ENCODE measurements at places on chromosomes 11 and 22.

DNA sequence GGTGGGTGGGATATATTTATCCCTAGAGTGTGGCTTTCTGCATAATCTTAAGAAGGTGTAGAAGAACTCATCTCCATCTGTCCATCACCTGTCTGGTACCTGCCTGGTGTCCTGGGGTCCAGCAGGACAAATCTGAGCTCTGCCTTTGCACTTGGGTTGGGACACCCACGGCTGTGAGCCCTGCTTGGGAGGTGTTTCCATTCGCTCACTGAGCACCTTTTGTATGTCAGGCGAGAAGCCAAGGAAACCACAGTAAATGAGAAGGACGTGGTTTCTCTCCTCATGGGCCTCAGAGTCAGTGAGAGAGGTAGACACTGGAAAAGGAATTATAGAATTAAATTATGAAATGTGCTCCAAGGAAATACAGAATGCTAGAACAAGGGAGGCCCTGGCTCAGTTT is 555.9 kb downstream of the MIAT start:
- no peak for DNase-seq

GRCh38 chr11:59206635-59207034 is 6.1 kb downstream of the MPEG1 start:
- no peak for DNase-seq

- no peak for DNase-seq
Measured at GRCh38 chr22:39656495-39657490, 86.2 kb downstream of the CACNA1I start.

GRCh38 chr11:76246271-76246933 is 40.1 kb upstream of the WNT11 start:
- DNase-seq, result no peak

GRCh38 chr11:114200351-114201133 is 95.7 kb upstream of the NNMT start:
- DNase-seq, result no peak

DNA sequence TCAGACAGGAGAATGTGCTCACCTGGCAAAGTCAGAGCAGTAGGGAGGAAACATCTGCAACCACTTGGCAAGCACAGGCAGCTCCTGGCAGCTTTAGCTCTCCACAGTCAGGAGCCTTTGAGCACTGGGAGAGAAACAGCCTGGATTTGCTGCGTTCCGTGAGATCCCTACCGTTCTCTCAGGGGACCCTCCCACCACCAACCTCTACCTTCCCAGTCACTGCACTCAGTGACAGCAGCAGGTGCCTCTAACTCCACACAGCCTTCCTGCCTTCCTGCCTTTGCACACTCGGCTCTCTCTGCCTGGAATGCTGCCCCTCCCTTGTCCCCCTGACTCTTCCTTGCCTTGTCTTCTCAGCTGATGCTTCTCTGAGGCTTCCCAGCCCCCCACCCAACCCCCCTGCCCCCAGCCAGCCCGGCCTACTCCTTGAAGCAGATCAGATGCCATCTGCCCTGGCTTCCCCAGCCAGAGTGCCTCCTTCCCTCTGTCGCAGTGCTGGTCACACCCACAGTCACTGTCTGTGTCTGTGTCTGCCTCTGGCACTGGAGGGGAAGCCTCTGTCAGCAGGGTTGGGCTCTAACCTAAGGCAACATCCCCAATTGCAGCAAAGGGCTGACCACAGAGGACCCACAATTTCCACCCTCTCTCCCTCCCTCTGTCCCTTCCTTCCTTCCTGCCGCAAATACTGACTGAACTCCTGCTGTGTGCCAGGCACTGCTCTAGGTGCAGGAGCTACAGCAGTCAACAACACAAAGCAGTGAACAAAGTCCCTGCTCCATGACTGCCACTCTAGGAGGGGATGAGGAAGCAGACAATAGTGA is 14.9 kb upstream of the TSKU start:
- DNase-seq, result no peak

- no peak for DNase-seq
Measured at GRCh38 chr11:126695293-126695692, 305.3 kb downstream of the KIRREL3 start.

DNA sequence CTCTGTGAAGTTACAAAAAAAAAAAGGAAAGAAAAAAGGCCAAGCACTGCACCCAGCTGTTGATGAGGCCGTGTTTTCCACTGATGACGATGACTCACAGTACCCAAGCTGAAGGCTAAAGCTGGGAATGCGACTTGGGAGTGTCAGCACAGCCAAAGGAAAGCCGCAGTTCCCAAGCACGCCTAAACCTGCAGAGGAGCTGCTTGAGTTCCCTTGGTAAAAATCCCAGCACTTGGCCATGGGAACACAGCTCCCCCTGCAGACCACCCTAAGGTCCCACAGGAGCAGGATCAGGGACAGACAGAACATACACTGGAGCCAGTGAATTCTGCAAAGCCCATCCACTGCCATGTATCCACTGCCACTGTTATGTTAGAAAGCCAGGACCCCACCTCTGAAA is 39.9 kb downstream of the SERGEF start:
- peak; percentile 51 for DNase-seq

GRCh38 chr22:24427500-24428164 is at the start of gene ADORA2A:
Gene ADORA2A, plus strand, starts transcription at chr22:24427599. Its CDS starts 5,806 bp downstream, at chr22:24433405.
- DNase-seq, result no peak

DNA sequence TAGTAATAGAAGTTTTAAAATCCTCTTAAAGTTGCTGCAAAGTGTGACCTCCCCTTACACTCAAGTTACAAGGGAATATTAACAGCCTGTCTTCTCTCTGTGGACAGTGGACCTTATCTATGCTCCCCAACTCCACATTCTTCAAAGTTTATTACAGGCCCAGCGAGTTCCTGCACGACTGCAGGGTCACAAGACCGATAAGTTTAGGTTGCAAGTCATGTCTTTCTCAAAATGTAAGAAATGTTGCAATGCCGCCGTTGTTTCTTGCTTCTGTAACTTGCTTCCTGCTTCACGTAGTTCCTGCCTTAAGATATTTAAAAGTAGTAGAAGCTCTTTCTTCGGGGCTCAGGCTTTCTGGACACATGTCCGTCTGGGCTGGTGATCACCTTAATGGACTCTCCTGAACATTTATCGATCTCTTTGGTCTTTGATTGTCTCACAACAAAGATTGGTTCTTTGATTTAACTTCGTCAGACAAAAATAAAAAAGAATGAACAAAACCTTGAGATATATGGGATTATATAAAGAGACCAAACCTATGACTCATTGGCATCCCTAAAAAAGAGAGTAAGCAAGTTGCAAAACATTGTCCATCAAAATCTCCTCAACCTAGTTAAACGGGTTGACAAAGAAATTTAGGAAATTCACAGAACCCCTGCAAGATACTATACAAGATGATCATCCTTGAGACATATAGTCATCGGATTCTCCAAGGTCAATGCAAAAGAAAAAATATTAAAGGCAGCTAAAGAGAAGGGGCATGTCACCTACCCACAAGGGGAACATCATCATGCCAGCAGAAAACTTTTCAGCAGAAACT is 45.4 kb upstream of the GLYAT start:
- no peak for DNase-seq

- DNase-seq, result no peak
Measured at GRCh38 chr11:41497974-41498373, 38.5 kb upstream of the LRRC4C start.

DNA sequence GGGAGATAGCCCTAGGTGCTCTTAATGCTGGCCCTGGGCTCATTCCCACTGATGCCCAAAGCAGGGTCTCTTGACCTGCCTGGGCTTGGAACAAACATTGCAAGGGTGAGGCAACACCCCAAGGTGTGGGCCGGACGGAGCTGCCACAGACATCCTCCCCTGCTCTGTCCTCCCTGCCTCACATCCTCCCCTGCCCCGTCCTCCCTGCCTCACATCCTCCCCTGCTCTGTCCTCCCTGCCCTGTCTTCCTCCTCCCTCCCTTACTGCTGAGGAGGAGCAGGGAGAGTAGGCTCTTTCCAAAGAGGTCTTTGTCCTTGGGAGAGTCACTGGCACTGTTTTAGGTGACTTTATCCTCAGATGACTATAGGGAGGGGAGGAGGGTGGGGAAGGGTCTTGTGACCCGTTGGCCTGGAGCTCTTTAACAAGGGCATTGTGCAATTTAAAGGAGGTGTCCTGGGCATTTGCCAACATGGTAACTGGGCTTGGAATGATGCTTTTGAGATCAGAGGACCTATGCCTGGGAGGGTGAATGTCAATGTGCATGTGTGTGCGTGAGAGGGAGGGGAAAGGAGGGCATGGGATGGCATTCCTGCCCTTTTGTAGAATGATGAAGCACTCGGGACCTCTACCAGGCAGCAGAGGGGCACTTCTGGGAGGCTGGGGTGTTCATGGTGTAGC is 700 bp downstream of the FAM180B start:
- no peak for DNase-seq

DNA sequence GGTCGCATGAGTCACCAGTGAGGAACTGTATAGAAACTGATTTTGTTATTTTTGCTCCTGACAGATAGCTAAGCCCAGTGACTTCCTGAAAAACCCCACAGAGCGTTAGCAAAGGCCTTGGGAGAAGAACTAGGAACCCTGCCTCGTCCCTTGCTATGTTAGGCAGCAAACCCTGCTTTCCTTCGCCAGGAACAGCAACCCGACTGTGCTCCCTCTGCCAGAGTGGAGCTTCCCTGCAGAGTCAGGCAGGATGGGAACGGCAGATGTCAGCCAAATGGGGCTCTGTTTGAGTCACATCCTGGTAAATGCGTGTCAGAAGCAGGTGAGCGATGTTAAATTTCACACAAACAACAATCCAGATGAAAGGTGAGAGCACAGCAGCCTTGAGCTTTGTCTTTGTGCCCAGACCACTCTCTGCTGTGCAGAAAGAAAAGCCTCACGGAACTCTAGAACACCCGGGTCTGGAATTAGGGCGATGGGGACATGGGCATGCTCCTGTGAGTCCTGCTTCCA is 186.6 kb downstream of the ADAMTS15 start:
- DNase-seq, result no peak

- DNase-seq, result no peak
Measured at GRCh38 chr11:76637491-76638269, 32.9 kb downstream of the LRRC32 start.

- DNase-seq, result no peak
Measured at GRCh38 chr11:113874581-113875233, 665 bp downstream of the USP28 start.

GRCh38 chr11:126129727-126130671 is 67.3 kb upstream of the CDON start:
- no peak for DNase-seq

DNA sequence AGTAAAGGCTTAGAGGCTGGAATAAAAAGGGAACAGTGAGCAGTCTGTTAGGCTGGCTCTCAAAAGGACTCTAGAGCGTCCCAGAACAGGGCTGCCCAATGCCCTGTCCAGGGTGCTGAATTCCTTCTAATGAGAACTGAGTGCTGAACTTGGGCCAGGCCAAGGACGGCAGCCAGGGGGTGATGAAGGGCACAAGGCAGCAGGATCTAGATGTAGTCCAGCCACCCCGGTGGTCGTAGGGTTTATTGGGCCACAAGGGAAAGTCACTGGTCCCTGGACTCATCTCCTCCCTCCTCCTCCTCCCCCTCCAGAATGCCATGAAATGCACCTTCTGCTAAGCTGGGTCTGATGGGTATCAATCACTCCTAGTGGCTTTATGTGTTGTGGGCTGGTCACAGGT is 19.2 kb downstream of the NPTXR start:
- peak; percentile 72 for DNase-seq

DNA sequence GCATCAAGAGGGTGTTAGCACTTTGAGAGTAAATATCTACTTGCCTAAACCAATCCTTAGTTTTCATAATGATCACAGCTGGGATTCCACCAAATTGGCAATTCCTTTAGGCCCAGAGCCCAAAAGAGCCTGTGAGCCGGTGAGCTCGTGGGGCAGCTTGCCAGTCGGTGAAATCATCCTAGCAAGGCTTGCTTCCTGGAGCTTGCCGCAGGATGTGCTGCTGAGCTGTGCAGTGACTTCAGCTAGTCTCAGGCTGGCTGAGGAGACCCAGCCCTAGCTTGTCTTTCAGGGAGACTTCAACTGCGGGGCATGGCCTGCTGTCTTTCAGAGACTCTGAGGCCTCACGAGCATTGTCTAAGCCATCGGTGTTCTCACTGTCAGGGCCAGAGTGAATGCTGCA is 73.6 kb upstream of the SUSD2 start:
- peak; percentile 57 for DNase-seq

DNA sequence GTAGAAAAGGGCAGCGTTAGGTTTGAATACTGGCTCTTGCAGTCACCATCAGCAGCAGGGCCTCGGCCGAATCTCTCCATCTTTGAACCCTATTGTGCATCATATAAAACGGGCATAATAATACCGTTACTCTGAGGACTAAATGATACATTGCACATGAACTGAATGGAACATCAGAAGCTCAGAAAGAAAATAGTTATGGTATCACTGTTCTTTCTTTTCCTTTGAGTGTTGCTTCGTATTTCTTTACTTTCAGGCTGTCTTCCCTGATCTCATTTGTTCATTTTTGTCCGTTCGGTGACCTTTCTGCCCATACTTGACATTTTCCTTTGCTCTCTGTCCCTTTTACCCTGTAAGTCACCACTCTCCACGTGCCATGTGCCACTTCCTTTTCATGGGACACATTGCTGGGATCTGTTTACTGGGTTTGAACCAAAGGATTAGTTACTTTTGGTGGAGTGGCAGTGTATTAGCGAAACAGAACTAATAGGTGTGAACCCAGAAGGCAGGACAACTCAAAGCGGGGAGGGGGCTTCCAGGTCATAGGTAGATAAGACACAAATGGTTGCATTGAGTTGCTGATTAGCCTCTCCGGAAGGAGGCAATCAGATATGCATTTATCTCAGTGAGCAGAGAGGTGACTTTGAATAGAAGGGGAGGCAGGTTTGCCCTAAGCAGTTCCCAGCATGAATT is 717 bp upstream of the ZNF202 start:
- no peak for DNase-seq

DNA sequence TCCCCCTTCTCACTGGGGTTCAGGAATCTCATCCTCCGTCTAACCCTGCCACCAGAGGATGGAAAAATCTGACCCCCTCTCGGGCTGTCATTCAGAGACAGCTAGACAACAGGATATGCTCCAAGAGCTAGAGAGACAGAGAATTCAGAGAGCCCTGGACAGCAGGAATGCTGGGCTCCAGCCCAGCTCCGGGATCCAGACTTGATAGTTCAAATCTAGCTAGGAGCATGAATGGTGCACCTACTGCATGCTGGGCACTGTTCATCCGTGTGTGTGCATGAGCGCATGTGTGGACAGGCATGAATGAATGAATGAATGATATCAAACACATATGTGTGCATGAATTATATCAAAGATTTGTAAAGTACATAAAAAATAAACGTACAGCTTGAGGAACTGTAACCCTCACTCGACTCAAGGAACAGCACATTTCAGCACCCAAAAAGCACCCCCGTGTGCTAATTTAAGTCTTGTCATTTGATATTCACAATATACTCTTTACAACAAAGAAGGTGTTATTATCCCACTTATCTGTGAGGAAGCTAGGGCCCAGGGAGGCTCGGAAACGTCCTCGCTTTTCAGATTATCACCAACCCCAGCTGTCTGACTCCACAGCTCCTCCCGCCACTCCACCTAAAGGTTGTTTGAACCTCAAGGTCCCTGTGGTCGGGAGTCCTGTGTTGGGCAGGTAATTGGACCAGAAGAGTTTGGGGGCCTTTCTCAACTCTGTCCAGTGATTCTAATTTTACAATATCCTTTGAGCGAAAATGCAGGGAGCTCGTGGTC is 640 bp upstream of the VSIG10L2 start:
- no peak for DNase-seq

All from hypothalamus (tissue), 51 donors.